Stomach (tissue), 19 donors: ENCODE measurements at places on chromosomes 4 and X. TPM values are rescaled to one million over a fixed set of nuclear protein-coding genes. Genes with fewer than 3 reads are reported as not detected.

DNA sequence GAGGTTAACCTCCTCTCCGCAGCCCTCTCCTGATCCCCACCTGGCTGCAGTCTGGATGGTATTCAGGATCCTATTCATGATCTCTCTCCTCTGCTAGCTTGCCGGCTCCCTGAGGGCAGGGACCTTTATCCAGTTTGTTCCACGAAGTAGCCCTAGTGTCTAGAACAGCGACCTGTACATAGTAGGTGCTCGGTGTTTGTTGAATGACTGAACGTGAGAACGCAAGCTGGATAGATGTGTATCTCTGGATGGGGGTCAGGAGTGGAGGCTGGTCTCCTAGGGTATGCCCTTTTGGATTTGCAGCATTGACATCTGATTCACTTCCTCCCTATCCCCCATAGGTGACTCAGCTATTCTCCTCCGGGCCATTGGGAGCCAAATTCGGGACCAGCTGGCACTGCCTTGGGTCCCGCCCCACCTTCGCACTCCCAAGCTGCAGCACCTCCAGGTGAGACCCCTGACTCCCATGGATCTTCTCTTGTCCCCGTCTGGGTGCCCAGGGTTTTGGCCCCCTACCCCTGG lies 7.3 kb downstream of the CCDC22 start:
- H3K36me3 ChIP-seq: peaks cover 51% of the 10 kb centered on the region
- no peak for DNase-seq
- no peaks in the 10 kb centered on the region for H3K27me3 ChIP-seq
- H3K4me1 ChIP-seq: no peaks in the 10 kb centered on the region
- H3K27ac ChIP-seq: no peak overlapping the region

- no peaks in the 10 kb centered on the region for H3K4me1 ChIP-seq
- no peak for DNase-seq
- H3K4me3 ChIP-seq: no peak overlapping the region
- H3K27ac ChIP-seq: no peak overlapping the region
Observed at GRCh38 chr4:75561789-75562188, 5.9 kb downstream of the ODAPH start.

GRCh38 chr4:153468587-153468986 lies 2.4 kb downstream of the TMEM131L start:
- DNase-seq: peak; percentile 53
- H3K4me1 ChIP-seq: peaks cover 58% of the 10 kb centered on the region
- H3K4me3 ChIP-seq: peak overlapping the region; percentile 69
- H3K27me3 ChIP-seq: no peaks in the 10 kb centered on the region

- H3K27ac ChIP-seq: no peak overlapping the region
- no peak for DNase-seq
- H3K36me3 ChIP-seq: no peaks in the 10 kb centered on the region
- no peak overlapping the region for H3K4me3 ChIP-seq
Observed at GRCh38 chr4:147453561-147454141, 27.2 kb upstream of the EDNRA start.

DNA sequence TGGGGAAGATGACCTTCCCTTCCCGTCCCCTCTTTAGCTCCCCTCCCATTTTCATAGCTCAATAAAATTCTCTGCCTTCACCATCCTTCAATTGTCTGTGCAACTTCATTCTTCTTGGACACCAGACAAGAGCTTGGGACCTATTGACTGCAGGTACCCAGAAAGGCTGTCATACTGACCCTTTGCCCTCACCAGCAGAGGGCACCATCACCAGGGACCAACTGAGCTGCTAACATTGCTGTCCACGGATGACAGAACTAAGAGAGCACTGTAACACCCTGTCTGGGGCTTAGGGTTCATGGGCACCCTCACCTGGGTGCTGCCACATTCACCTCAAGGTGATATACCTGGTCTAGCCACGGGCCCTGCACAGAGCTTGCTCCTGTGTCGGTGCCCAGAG lies 141.3 kb upstream of the VCX3B start:
- H3K4me3 ChIP-seq: no peak overlapping the region
- no peaks in the 10 kb centered on the region for H3K4me1 ChIP-seq
- no peaks in the 10 kb centered on the region for H3K36me3 ChIP-seq
- DNase-seq: no peak

- no peak overlapping the region for H3K27ac ChIP-seq
- no peaks in the 10 kb centered on the region for H3K36me3 ChIP-seq
- H3K27me3 ChIP-seq: no peaks in the 10 kb centered on the region
- no peak for DNase-seq
Observed at GRCh38 chr4:28548136-28548535, 1687.5 kb downstream of the STIM2 start.

- no peaks in the 10 kb centered on the region for H3K36me3 ChIP-seq
- H3K4me1 ChIP-seq: no peaks in the 10 kb centered on the region
- H3K4me3 ChIP-seq: no peak overlapping the region
- H3K27ac ChIP-seq: no peak overlapping the region
- H3K27me3 ChIP-seq: no peaks in the 10 kb centered on the region
- DNase-seq: no peak
Observed at GRCh38 chrX:92209936-92210335, 430.8 kb downstream of the PCDH11X start.

GRCh38 chr4:102823897-102824296 lies 3.5 kb downstream of the UBE2D3 start:
- H3K27ac ChIP-seq: peak overlapping the region; percentile 100
- DNase-seq: no peak
- H3K27me3 ChIP-seq: no peaks in the 10 kb centered on the region
- H3K4me1 ChIP-seq: peaks cover 66% of the 10 kb centered on the region
- H3K36me3 ChIP-seq: peaks cover 6% of the 10 kb centered on the region

DNA sequence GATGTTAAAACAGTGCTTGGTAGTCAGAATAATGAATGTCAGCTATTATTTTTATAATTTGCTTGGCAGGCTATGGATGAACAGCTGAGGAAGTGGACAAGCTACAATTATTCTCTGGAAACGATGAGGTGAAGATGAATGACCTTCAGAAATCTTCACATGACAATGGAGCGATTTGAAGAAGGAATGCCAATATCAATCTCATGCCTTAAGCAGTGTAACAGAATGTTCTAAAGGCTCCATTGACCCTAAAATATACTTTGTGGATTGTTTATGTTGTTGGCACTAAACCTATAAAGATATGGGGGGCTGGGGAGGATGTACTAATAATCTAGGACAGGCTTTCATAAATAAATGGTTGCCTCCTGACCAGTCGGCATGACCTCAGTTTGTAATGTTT lies 36.2 kb downstream of the COL25A1 start:
- no peak for DNase-seq
- H3K4me3 ChIP-seq: no peak overlapping the region
- no peaks in the 10 kb centered on the region for H3K4me1 ChIP-seq
- no peak overlapping the region for H3K27ac ChIP-seq

DNA sequence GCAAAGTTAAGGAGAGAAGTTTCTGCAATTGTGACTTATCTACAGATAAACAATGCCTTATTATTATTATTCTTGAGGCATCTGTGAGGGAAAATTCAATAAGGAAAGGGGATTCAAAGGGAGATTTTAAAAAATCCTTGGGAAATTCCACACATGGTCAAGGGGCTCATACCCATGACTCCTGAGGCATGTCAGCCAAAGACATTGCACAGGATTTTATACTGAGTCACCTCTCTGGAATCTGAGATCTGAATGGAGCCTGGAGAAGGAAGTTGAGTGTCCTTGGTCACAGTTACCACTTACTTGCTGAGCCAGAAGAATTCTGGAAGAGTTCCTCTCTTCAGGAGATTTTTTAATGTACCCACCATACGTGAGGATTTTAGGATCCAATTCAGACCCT lies 14.4 kb upstream of the CXCL8 start:
- DNase-seq: no peak
- H3K27ac ChIP-seq: no peak overlapping the region
- H3K4me1 ChIP-seq: peaks cover 33% of the 10 kb centered on the region
- H3K36me3 ChIP-seq: no peaks in the 10 kb centered on the region

GRCh38 chr4:110381784-110382183 lies 94.2 kb upstream of the ENPEP start:
- no peaks in the 10 kb centered on the region for H3K36me3 ChIP-seq
- H3K27me3 ChIP-seq: no peaks in the 10 kb centered on the region
- H3K27ac ChIP-seq: no peak overlapping the region
- H3K4me1 ChIP-seq: no peaks in the 10 kb centered on the region
- no peak for DNase-seq

- H3K27me3 ChIP-seq: no peaks in the 10 kb centered on the region
- no peaks in the 10 kb centered on the region for H3K4me1 ChIP-seq
- DNase-seq: no peak
- no peaks in the 10 kb centered on the region for H3K36me3 ChIP-seq
- no peak overlapping the region for H3K4me3 ChIP-seq
Observed at GRCh38 chr4:108502356-108502755, 118.0 kb upstream of the RPL34 start.

ATP5ME gene
- total RNA-seq: 47.8 TPM

RAB33A gene
- total RNA-seq: not detected

ERCC6L gene
- 2.6 TPM for total RNA-seq

TEX13C gene
- not detected for total RNA-seq

TEX13B gene
- not detected for total RNA-seq

ITGB1BP2 gene
- total RNA-seq: not detected

KCND1 gene
- not detected for total RNA-seq

SPON2 gene
- 65.2 TPM for total RNA-seq

STS gene
- 13.4 TPM for total RNA-seq

PTPN13 gene
- 13.5 TPM for total RNA-seq

NOX1 gene
- not detected for total RNA-seq
